ENCODE measurements at places on chromosomes 1 and 21. TPM values are rescaled to one million over a fixed set of nuclear protein-coding genes. Genes with fewer than 3 reads are reported as not detected.

DCST1 gene
- 0.13 TPM for total RNA-seq

SLC9C2 gene
- not detected for total RNA-seq

SPRR1A gene
- not detected for total RNA-seq

LCK gene
- 1.2 TPM for total RNA-seq

PCP4 gene
- total RNA-seq, result not detected

SH2D5 gene
- total RNA-seq, result 0.30 TPM

EFNA1 gene
- 85.1 TPM for total RNA-seq

RAD54L gene
- 0.33 TPM for total RNA-seq

CRP gene
- 3,370 TPM for total RNA-seq

S100A12 gene
- 1.2 TPM for total RNA-seq

ADGRB2 gene
- not detected for total RNA-seq

- DNase-seq, result no peak
These were observed 67.0 kb downstream of the PIK3R3 start for GRCh38 chr1:46065405-46065804.

DNA sequence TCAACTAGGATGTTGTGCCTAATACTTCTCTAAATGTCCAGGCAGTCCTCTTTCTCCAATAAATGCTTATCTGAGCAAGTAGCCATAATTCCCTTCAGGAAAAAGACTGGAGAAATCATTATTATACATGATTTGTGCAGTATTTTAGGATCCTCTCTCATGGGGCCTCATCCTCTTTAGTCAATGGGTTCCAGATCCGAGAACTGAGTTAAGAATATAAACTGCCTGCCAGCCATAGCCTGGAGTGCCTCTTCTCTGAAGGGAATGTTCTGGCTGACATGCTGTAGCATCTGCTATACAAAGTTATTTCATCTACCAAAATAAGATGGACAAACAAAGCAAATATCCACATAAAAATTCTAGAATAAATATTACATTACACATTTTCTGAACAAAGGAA lies 334.0 kb upstream of the PRMT6 start:
- no peak for DNase-seq

GRCh38 chr21:25925064-25925800 lies 190.5 kb downstream of the GABPA start:
- DNase-seq, result no peak

GRCh38 chr1:116075990-116076389 lies 35.2 kb upstream of the MAB21L3 start:
- no peak for DNase-seq

DNA sequence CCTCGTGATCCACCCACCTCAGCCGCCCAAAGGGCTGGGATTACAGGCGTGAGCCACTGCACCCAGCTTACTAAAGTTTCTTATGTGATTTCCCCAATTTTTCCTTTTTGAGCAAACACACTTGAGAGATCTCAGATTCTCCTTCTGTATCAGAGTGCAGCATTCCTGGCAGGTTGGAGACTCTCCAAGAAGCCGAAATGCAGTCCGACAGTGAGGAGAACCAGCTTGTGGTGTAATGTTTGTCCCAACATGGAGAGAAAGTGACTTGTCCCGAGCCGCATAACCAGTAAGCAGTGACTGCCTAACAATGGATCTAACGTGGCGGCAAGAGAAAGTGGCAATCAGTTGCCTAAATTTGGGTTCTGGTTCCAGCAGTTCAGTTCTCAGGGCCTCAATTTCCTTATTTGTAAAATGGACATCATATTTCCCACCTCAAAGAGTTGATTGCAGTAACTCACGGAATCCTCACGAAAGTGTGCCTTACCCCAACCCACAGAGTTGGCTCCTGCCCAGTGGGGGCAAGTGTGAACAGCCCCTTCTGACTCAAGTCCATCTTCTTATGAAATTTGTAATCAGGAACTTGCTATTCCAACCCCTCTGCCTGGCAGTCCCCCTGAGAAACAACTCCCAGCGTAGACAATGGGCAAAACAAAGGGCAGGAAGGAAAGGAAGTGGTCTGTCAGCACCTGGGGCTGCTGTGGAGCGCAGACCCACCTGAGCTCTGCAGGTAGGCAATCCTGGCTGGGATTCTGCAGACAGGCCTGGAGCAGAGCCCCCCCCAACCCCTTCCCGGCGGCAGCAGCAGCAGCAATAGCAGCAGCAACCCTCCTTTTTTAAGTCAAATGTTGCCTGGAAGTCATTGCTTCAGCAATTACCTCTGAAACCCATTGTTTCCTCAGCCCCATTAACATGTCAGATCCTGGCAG lies 223.6 kb upstream of the POU3F1 start:
- no peak for DNase-seq

- no peak for DNase-seq
These were observed 111.7 kb upstream of the COA6 start for GRCh38 chr1:234261545-234261944.

GRCh38 chr1:31585736-31586365 lies 9.5 kb downstream of the TINAGL1 start:
- DNase-seq, result no peak

DNA sequence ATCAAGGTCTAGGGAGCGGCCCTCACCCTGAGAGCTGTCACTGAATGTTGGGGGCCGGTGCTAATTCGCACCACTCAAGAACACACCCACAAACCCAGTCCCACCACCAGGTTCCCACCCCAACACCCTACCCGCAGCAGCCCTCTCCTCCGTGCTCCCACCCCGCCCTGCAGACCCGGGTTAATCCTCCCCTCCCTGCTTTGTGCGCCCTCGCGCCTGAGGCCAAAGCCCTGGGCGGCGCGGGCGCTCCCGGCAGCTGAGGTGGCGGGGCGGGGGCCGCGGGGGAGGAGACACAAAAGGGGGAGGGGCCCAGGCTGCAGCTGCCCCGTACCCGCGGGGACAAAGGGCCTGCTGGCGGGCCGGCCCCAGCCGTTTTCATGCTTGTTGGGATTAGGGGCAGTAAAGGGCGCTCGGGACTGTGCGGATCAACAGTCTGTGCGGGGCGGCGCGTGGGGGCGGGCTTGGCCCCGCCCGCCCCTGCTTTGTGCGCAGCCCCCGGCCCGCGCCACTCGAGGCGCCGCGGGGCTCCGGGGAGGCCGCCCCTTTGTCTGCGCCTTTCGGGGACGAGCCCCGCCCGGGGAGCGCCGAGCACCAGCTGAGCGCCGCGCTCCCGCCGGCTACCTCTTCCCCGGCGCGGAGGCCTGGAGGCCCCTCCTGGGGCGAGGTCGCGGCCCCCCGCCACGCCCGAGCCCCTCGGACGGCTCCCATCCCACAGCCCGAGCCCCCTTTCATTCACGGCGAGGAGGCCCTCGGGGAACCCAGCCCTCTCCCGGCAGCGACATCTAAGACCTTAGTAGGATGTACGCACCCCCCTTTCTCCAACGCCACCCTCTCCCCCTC lies 10.9 kb downstream of the C1orf216 start:
- DNase-seq, result no peak

DNA sequence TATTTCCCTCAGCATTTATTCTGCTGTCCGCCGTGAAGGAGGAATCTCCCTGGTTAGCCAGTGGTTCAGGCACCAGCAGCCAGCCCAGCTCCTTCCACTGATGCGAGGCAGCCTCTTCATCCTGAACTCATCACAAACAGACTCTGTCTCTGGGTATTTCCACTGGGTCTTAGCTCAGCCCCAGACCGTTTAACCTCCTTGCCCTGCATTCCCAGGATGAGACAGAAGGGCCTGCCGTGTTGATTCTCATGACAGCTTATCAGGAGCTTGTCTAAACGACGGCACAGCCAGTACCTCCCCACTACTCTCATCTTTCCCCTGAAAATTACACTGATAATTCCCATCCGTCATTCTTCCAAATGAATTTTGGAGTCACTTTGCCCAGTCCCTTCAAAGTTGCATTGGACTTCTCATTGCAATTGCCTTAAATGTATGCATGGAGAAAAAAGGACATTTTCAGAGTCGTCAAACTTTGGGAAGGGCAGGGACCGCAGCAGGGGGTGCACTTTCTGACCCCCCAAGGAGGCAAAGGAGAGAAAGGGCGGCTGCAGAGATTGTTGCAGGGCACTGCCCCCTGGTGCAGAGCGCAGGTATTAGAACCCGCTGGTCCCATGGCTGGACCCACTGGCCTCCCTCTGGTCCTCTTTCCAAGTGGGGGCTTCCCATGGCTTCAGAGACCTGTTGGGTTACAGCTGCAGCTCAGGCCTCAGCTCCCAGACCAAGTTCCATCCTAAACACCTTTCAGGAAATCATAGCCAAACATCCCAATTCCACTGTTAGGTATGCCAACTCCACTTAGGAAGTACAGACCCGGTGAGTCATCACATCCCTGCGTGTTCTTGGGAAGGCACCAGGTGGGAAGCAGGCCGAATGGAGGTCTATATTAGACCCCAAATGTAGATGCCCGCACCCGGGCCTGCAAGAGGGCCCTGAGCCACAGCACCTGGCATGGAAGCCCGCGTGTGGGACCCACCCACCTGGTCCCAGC lies 3.7 kb upstream of the MEGF6 start:
- DNase-seq, result no peak

GRCh38 chr1:206512058-206512850 lies 4.9 kb downstream of the RASSF5 start:
- no peak for DNase-seq

GRCh38 chr1:201732351-201732750 lies 96.6 kb upstream of the IPO9 start:
- peak; percentile 0 for DNase-seq

GRCh38 chr1:185260611-185261010 lies 56.4 kb downstream of the IVNS1ABP start:
- DNase-seq, result no peak

DNA sequence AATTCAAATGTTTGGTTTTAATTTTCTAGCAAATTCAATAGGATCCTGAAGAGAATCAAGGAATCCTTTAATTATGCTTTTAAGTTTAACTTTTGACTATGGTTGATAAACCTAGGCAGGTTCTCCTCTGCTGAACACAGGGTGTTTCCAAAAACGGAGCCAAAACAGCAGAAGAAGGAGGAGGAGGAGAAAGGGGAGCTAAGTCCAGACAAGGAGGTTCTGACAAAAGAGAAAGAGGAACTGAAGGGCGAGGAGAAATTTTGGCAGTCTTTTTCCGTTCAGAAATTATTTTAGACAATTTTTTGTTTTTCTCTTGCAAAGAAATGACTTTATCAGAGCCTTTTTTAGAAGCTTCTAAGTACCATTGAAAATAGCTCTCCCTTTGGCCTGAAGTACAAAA lies 33.2 kb upstream of the FNBP1L start:
- DNase-seq, result no peak

DNA sequence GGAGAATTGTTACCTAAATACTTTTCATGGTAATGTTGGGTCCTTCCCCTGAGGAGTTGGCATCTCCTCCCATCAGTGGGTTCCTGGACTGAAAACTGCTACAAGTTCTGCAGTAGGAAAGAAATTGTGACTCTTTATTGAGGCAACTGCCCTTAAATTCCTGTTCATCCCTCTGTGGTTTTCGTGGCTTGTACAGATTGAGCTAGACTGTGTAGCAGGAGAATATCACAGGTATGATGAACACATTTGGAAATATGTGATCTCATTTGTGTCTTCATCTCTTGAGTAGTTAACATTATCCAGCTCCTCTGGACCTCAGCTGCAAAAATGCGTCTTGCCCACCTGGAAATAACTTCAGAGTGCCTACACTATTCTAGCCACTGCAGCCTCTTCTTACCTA lies 390.6 kb downstream of the PTPRC start:
- DNase-seq, result no peak

- DNase-seq, result no peak
These were observed 249.1 kb downstream of the GREM2 start for GRCh38 chr1:240362826-240363225.

GRCh38 chr1:150210706-150211105 lies 25.2 kb downstream of the ANP32E start:
- no peak for DNase-seq

DNA sequence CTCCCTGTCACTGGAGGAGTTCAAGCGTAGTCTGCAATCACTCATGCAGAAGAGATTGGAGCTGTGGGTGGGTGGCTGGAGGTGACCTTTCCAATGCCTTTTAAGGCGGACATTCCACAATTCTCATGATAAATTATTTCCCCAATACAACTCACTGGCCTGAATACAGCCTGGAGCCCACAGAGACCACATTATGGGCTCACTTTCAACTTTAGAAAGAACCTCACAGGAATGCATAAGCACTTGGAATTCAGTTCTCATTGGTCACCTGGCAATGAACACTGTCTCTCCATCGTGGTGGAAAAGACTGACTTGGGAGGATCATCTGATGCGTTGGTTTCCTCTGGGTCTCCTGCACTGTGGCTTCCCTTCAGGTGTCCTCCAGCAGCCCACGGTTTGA lies 151.8 kb upstream of the KCND3 start:
- no peak for DNase-seq

DNA sequence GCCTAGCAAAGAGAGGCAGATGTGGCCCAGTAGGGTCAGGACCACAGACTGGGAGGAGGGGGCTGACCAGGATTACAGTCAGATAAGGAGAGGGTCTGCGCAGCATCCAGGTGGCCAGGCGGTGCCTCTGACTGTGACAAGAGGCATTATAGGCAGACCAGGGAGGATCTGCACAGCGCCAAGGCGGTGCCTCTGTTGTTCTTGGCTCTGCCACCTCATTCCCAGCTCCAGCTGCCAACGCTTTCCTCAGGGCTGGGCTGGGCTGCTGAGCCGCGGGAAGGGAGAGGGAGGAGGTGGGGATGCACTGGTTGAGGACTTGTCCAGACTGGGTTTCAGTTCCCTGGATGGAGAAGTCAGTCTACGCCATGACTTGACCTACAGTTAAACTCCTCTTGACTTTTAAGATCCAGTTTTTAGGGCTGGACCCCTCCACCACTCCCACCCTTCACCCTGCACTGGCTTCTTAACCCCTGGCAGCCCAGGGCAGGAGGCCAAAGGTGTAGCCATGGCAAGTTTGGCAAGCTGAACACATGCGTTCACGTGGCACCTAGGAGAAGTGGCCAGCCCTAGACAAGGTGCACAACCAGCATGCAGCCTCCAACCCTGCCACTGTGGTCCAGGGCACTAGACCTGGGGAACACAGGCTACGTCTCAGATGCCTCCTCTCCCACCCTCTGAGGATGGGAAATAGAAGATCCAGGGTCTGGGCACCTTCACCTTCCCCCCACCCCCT lies 4.5 kb upstream of the CRABP2 start:
- DNase-seq, result no peak

- DNase-seq, result no peak
These were observed 441.9 kb upstream of the ZRANB2 start for GRCh38 chr1:71522721-71523120.

DNA sequence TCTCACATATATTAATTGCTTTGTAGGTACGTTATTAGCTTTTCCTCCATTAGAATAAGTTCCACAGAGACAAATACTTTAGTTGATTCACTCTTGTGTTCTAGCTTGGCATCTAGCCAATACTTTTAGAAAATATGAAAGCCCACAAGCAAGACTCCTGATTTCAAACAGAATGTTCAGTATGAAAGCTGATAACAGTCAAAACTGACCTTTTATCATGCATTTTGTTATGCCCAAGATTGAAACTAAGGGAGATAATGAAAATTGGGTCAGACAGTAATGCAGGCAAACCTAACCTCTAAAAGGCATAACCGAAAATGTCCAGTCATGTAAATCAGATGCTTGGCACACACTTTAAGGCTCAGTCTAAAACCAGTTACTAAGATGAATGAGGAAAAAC lies 61.7 kb downstream of the ERICH3 start:
- no peak for DNase-seq
